Left ventricle myocardium inferior (tissue), 1 donor: ENCODE measurements at places on chromosomes 3 and 15. TPM values are rescaled to one million over a fixed set of nuclear protein-coding genes. Genes with fewer than 3 reads are reported as not detected.

GRCh38 chr15:93268066-93268465 lies 179.1 kb upstream of the RGMA start:
- H3K27ac ChIP-seq = no peak overlapping the region
- no peak for DNase-seq
- no peaks in the 10 kb centered on the region for H3K27me3 ChIP-seq
- H3K36me3 ChIP-seq = peaks cover 7% of the 10 kb centered on the region

- peaks cover 16% of the 10 kb centered on the region for H3K27me3 ChIP-seq
- no peak overlapping the region for H3K4me3 ChIP-seq
- peaks cover 31% of the 10 kb centered on the region for H3K4me1 ChIP-seq
- no peaks in the 10 kb centered on the region for H3K36me3 ChIP-seq
- DNase-seq = no peak
Observed at GRCh38 chr3:10574101-10574620, 68.8 kb upstream of the ATP2B2 start.

DNA sequence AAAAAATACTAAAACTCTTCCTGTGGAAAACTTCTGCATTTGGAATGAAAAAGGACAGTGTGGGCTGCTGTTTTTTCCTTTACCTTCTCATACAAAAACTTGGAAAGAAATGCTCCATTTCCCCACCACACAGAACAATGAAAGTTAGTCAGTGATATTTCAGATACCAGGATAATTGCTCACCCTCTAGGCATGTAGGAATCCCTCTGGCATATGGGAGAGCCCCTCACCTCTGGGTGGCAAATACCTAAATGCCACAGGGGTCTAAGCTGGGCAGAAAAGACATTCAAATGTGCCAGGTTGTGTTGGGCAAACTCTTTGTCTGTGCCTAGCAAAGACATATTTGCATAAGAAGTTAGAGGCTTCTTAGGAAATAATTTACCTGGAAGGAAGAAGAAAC lies 560.3 kb upstream of the NR2F2 start:
- H3K27ac ChIP-seq = no peak overlapping the region
- H3K4me3 ChIP-seq = no peak overlapping the region
- no peaks in the 10 kb centered on the region for H3K27me3 ChIP-seq
- H3K4me1 ChIP-seq = no peaks in the 10 kb centered on the region
- no peaks in the 10 kb centered on the region for H3K36me3 ChIP-seq

The STRIT1 gene
- 11.7 TPM for total RNA-seq

GRCh38 chr3:16604887-16605602 lies at the start of gene DAZL:
Gene DAZL, minus strand, starts transcription at chr3:16605423. Its CDS starts 218 bp downstream, at chr3:16605205.
- no peak within 1 kb of the TSS for H3K27ac ChIP-seq
- peaks cover 7% of the 10 kb centered on the region for H3K4me1 ChIP-seq
- H3K4me3 ChIP-seq = no peak within 1 kb of the TSS
- DNase-seq = no peak
- no peaks in the 10 kb centered on the region for H3K27me3 ChIP-seq

GRCh38 chr15:39181056-39181747 lies 399.7 kb upstream of the THBS1 start:
- H3K4me1 ChIP-seq = peaks cover 10% of the 10 kb centered on the region
- H3K27ac ChIP-seq = no peak overlapping the region
- H3K4me3 ChIP-seq = no peak overlapping the region
- H3K27me3 ChIP-seq = no peaks in the 10 kb centered on the region
- no peak for DNase-seq
- H3K36me3 ChIP-seq = no peaks in the 10 kb centered on the region

The TMEM212 gene
- not detected for total RNA-seq

DNA sequence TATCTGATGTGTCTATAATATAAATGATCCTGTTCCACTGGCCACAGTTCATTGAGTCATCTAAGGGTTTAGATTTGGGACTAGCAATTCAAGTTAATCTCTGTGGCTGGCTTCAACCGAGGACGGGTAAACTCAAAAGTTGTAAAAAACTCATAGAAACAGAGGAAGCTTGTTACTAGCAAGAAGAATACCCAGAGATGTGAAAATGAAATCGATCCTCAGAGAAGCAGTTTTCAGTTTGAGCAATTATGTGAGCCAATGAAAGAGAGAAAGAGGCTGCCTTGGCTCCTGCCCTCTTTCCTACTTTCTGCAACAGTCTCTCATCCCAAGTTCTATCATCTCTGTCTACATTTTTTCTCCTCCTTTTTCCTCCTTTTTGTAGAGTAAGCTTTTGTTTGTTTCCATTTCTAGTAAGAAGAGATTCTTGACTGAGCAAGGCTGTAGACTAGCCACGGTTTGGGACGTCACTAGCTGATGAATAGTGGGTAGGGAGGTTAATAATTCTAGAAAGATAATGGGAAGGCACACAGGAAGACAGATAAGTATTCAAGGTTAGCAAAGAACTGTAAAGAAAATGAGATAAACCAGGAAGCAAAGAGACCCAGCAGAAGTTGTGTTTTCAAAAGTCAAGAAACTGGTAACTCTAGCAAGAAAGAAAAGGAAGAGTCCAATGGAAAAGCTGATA lies 298.9 kb upstream of the NR2F2 start:
- H3K36me3 ChIP-seq = no peaks in the 10 kb centered on the region
- H3K4me1 ChIP-seq = no peaks in the 10 kb centered on the region
- H3K27ac ChIP-seq = no peak overlapping the region
- DNase-seq = no peak
- peaks cover 2% of the 10 kb centered on the region for H3K27me3 ChIP-seq
- H3K4me3 ChIP-seq = no peak overlapping the region

DNA sequence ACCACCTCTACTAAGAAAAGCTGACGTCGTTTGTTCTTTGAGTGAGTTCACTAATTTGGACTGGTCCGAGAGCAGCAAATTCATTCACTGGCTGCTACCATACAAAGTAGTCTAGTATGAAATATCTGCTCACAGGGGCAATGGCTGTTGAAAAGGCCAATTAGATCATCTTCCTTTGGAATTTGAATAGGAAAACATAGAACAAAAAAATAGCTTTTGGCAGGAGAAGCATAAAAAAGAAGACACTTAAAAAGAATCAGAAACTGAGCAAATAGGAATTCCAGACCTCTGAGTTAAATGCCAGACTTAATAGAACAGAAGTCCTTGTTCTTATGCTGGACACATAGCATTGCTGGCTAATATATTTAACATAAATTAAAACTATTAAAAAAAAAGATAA lies 159.3 kb downstream of the IL1RAP start:
- no peak overlapping the region for H3K27ac ChIP-seq
- no peaks in the 10 kb centered on the region for H3K27me3 ChIP-seq
- no peak for DNase-seq
- no peak overlapping the region for H3K4me3 ChIP-seq

- H3K27ac ChIP-seq = no peak overlapping the region
- no peak for DNase-seq
- no peaks in the 10 kb centered on the region for H3K36me3 ChIP-seq
Observed at GRCh38 chr3:31014317-31015040, 120.0 kb upstream of the GADL1 start.

- H3K36me3 ChIP-seq = no peaks in the 10 kb centered on the region
- H3K4me3 ChIP-seq = no peak overlapping the region
- DNase-seq = no peak
- no peaks in the 10 kb centered on the region for H3K4me1 ChIP-seq
- H3K27ac ChIP-seq = no peak overlapping the region
Observed at GRCh38 chr15:80006946-80007345, 36.0 kb upstream of the BCL2A1 start.

The CMTM8 gene
- 5.7 TPM for total RNA-seq

The B3GNT5 gene
- total RNA-seq = 2.1 TPM

DNA sequence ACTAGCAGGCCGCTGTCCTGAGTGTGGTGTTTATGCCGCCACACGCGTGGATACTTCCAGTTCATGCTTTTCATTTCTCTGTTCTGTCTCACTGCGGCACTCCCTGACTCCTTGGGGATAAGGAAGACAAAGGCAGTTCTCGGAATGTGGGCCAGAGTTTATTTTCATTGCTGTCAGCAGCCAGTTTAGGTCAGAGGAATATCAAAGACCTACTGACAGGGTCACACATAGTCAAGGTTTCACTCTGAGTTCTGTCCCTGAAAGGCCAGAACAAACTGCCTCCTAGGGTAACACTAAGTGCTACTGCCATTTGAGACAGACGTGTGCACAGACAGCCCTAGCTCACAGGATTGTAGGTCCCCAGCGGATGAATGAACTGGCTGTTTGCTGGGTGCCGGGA lies 27.3 kb upstream of the SPTBN5 start:
- H3K4me1 ChIP-seq = peaks cover 100% of the 10 kb centered on the region
- H3K4me3 ChIP-seq = peak overlapping the region; percentile 38
- H3K36me3 ChIP-seq = peaks cover 18% of the 10 kb centered on the region

The RBP2 gene
- not detected for total RNA-seq

The SLC22A14 gene
- not detected for total RNA-seq

The ZBTB47 gene
- 118 TPM for total RNA-seq

The PLA2G4F gene
- total RNA-seq = 2.1 TPM

The PP2D1 gene
- not detected for total RNA-seq

GRCh38 chr3:49470714-49471420 lies 800 bp downstream of the DAG1 start:
- H3K27ac ChIP-seq = peak overlapping the region; percentile 99
- no peaks in the 10 kb centered on the region for H3K27me3 ChIP-seq
- H3K4me1 ChIP-seq = peaks cover 66% of the 10 kb centered on the region
- no peak for DNase-seq

The NEDD4 gene
- total RNA-seq = 8.1 TPM

The FETUB gene
- not detected for total RNA-seq

DNA sequence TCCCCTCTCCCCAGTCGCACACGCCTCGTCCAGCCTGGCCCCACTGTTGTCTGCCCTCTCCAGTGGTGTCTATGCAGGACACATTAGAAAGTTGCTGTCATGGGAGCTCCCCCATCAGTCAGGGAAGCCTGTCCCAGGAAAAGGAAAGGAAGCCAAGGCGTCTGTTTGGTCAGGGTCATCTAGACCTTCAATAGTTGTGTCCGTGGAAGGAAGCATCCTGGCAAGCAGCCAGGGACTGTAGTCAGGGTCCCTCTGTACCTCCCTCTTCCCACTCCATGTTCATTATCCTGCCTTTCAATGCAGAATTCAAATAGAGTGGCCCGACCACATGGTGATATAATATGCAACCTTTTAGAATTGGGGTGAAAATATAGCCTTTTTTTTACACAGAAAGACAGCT lies 60.7 kb upstream of the RAB6B start:
- peaks cover 32% of the 10 kb centered on the region for H3K4me1 ChIP-seq
- peak; percentile 41 for DNase-seq
- no peaks in the 10 kb centered on the region for H3K27me3 ChIP-seq
- H3K36me3 ChIP-seq = no peaks in the 10 kb centered on the region
- peak overlapping the region; percentile 64 for H3K27ac ChIP-seq

DNA sequence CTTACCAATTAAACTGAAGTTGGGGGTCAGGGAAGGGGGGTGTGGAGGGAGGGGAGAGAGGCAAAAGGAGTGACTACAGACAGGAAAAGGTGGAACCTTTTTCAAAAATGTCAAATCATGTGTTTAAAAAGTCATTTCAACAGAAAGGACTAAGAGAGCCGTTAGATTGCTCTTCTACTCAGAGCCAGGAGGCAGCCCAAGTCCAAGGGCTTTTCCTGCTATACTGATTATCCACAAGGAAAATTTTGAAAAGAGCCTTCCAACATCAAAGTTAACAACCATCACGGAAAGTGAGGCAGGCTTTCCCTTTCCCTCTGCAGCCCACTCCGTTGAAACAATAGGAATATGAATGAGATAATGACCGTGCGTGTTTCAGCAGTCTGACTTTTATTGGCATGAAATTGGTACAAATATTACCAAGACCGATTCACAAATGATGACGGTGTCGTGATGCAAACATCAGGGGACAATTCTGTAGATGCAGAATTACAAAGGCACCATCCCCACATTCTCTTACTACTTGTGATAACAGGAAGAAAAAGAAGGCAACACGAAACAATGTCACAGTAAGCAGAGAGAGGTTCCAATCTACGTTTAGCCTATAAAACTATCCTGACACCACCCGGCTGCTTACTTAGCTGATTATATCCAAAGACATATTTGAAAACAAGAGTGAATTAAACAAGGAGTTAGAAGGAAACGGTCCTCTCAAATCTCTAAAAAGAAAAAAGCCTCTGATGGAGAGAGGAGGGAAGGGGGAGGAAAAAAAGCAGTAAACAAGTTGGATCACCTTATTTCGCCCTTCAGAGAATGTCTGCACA lies 453.7 kb downstream of the FOXP1 start:
- DNase-seq = no peak
- H3K4me3 ChIP-seq = peak overlapping the region; percentile 67
- no peaks in the 10 kb centered on the region for H3K36me3 ChIP-seq
- no peaks in the 10 kb centered on the region for H3K27me3 ChIP-seq
- peak overlapping the region; percentile 90 for H3K27ac ChIP-seq
- peaks cover 88% of the 10 kb centered on the region for H3K4me1 ChIP-seq
